ENCODE measurements at places on chromosomes 12 and 14.
A peak's percentile ranks its signal among the peaks of the same experiment; 100 is the strongest.

GRCh38 chr12:107906707-107907106 is 132.2 kb downstream of the ASCL4 start:
- DNase-seq, result no peak

GRCh38 chr12:71142016-71142415 is 15.8 kb downstream of the TSPAN8 start:
- no peak for DNase-seq

- DNase-seq, result no peak
These were observed 3.1 kb upstream of the MDM2 start for GRCh38 chr12:68804657-68805591.

DNA sequence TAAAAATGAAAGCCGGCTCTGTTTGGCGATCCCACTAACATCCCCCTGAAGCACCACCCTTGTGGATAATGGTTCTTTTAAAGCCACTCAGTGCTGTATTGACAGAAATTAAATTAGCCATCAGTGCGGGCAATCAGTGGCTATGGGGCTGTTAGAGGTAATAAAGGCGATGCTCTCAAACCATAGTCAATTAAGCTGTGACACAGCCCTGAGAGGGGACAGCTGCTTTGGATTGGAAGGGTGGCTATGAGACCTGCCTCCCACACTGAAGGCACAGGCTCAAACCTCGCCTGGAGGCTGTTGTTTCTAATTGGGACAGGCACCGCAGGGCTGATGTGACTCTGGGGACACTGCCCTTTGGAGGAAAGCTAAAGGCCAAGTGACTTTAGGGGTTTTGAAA is 562.2 kb downstream of the VRK1 start:
- no peak for DNase-seq

DNA sequence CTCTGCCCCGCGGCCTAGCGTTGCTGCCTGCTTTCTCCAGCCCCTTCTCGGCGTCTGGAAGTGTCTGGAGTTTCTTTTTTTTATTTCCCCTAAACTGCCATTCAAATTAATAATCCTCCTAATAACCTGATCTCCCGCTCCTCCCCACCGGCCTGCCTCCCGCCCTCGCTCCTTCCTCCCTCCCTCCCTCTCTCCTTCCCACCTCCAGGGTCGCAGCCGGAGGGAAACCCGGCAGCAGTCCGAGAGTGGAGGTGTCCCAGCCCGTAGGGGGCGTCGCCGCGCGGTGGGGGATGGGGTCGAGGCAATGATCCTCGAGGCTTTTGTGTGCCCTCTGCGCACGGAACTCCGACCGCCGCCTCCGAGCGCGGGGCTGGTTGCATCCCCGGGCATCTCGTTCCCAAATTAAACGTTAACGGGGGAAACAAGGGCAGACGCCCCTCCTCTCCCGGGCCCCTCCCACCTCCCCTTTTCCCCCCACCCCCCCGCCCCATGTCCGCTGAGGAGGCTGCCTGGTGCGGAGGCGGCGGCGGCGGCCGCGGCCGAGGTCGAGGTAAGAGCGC is 1.0 kb upstream of the SOCS2 start:
- DNase-seq, result peak; percentile 55

- DNase-seq, result no peak
These were observed 2.5 kb downstream of the CCDC197 start for GRCh38 chr14:93999573-93999972.

- DNase-seq, result no peak
These were observed 1.1 kb downstream of the SAV1 start for GRCh38 chr14:50666772-50667683.

DNA sequence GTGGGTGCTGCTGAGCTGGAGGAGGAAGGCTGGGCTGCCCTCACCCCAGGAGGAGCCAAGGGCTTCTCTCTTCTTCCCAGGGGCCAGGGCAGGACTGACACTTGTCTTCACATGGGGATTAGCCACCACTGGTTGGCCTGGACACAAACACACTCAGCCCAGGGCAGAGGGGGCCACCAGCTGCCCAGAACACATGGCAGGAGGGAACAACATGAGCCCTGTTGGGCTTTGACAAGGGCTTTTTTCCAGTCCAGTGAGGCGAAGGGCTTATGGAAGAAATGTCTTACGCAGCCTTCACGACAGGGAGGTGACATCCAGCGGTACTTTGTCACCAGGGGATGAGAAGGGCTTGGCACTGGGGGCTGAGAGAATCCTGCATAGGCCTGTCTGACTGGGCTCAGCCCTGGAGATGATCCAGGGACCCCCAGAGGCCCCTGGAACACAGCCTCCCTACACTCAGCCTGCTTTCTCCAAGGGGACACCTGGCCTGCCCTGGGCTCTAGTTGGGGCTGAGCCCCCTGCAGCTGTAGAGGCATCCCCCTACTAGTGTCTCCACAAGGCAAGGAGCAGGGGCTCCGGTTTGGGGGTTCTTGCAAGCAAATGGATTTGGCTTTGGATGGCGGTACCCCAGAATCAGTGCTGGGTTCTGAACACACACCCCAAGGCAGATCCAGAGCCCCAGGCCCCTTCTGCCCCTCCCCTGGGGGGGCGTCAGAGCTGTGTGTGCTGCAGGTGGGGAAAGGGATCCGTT is 18.9 kb downstream of the ARL6IP4 start:
- DNase-seq, result no peak

- DNase-seq, result peak; percentile 82
These were observed 8.9 kb downstream of the VAMP1 start for GRCh38 chr12:6461401-6462233.

GRCh38 chr12:1429980-1430379 is 164.4 kb downstream of the FBXL14 start:
- no peak for DNase-seq

- no peak for DNase-seq
These were observed 112.2 kb upstream of the EGLN3 start for GRCh38 chr14:34063042-34063441.

DNA sequence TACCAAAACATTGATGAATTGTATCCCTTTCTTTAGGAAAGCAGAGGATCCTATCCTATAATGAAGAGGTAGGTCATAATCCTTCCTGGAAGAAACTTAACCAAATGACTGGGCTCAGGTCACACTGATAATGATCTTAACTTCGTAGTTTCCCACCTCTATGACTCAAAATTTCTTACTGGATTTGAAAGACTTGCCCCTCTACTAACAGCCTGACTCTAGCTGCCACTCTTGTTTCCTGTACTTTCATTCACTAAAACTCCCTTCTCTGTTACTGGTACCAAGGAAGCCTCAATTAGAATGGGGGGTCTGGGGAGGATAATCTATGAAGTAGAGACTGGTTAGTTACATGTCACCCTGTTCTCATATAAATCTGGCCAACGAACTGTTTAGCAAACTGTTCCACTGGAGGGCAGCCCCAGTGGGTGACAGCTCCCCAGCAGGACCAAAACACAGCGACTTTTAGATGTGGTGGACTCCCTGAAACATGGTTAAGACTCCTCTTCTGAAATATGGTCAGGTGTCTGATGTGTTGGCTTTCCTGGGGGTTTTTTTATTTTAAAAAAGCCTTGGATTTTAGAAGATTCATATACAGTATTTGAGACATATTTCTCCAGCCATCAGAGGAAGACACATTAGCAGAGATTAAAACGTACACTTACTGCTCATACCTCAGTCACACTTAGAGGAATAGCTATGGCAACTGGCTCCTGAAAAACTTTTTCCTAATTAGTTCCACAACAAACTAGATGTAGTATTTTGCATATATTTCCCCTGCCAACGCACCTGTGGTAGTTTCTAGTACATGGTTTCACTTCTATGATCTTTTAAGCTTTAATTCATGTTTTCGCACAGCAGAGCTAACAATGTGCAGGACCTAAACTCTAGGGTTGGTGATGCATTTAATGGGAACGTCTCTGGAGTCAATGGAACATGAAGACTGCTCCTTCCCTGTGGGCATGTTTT is 72.3 kb downstream of the ACADS start:
- DNase-seq, result no peak

- no peak for DNase-seq
These were observed 109.3 kb downstream of the TBC1D30 start for GRCh38 chr12:64933791-64934190.

DNA sequence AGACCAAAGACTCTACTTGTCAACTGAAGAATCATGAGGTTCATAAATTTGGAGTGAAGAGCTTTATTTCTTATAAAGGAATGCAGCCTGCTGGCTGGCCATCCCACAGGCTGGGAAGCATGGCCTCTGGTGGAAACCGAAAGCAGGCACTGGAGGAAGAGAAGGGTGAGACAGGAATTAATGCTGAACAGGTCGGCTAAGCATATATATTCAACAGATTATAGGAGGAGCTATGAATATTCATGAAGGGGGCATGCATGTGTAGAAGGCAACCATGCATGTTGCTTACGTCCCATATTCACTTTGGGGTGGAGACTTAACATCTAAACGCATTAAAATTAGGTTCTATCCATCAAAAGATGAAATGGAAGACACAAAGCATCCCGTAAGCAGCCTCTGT is 20.6 kb upstream of the RGS6 start:
- no peak for DNase-seq

- no peak for DNase-seq
These were observed 13.3 kb downstream of the NDUFA12 start for GRCh38 chr12:94990222-94990621.

GRCh38 chr14:100426314-100426713 is 103.2 kb downstream of the SLC25A47 start:
- DNase-seq, result no peak

GRCh38 chr12:128323145-128323920 is 56.4 kb downstream of the TMEM132C start:
- no peak for DNase-seq

- no peak for DNase-seq
These were observed 428.7 kb downstream of the RERGL start for GRCh38 chr12:17661250-17661649.

- no peak for DNase-seq
These were observed 13.8 kb downstream of the CLBA1 start for GRCh38 chr14:104999361-104999760.

DNA sequence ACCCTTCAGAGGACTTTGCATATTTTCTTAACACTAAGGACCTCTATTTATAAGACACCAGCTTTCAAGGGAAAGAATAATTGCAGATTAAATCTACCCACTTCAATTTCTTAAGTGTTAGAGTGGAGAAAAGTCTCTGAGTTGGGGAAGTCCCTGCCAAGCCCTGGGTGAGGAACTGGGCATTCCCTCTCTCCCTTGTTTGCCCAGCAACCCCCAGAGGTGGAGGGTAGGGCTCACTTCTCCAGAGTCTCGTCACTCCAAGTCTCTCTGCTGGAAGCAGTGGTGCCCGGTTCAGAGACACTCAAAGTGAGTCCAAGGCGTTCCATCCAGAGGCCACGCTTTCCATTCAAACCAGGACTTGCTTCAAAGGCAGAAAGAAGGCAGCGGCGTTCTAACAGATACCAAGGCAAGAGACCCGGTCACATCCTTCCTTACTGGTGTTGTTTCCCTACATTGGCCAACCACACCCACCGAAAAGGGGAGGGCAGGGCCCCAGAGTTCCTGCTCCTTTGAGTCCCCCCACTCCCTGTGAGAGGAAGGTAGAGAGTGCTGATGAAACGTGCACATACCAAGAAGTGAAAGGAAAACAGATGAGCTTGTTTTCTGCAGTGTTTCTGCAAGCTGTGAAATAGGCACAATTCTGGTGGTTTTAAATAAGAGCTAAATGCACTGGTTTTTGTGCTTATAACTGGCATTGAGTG is 6.1 kb upstream of the BDKRB2 start:
- no peak for DNase-seq

GRCh38 chr12:104510145-104510872 is 53.6 kb downstream of the CHST11 start:
- no peak for DNase-seq

DNA sequence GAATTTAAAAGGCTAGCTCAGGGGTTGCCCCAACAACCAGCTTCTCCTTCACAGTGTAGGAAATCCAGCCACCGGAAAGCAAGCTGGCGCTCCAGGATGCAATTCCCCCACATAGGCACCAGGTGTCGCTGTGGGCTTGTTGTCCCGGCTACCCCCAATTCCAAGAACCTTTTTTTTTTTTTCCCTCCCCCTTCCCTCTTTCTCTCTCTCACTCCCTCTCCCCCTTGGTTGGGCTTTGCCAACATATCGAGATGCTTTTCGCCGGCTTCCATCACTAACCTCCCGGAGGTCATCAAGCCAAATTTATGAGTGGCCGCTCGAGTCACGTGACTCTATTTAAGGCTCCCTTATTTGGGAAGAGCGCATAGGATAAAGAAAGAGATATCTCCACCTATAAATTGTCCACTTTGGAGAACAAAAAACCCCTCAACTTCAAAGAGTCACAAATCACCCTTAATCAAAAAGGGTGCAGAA is at the start of gene HOXC5:
HOXC5 (plus strand) TSS at position 424 of the 474 bp plus-strand sequence. CDS start 73 bp downstream, outside the sequence.
- peak; percentile 38 for DNase-seq

GRCh38 chr14:100028990-100029677 is 36.1 kb upstream of the EVL start:
- DNase-seq, result no peak

DNA sequence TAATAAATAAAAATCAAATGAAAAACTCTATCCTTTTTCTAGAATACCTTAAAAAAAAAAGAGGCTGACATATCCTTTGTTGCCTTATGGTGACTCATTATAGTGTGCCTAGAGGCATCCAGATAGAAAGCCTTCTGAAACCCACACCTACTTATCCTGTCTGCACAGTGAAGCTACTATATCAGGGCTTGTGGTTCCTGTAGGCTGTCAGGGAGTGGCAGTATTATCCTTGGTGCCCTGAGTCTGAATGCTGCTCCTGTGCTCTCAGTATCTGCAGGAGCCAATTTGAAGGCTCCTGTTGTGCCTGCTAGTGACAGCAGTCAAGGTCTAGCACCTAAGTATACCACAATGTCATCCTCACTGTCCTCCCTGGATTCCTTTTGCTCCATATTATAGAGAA is 168.4 kb upstream of the AVPR1A start:
- DNase-seq, result no peak

- no peak for DNase-seq
These were observed 176.9 kb downstream of the BTG1 start for GRCh38 chr12:91968777-91969171.

- DNase-seq, result no peak
These were observed 93.5 kb downstream of the LMNTD1 start for GRCh38 chr12:25459541-25459951.

GRCh38 chr12:1605129-1606020 is 11.0 kb upstream of the FBXL14 start:
- peak; percentile 27 for DNase-seq
